ENCODE measurements at places on chromosomes 2 and 18.
A peak's percentile ranks its signal among the peaks of the same experiment; 100 is the strongest.

DNA sequence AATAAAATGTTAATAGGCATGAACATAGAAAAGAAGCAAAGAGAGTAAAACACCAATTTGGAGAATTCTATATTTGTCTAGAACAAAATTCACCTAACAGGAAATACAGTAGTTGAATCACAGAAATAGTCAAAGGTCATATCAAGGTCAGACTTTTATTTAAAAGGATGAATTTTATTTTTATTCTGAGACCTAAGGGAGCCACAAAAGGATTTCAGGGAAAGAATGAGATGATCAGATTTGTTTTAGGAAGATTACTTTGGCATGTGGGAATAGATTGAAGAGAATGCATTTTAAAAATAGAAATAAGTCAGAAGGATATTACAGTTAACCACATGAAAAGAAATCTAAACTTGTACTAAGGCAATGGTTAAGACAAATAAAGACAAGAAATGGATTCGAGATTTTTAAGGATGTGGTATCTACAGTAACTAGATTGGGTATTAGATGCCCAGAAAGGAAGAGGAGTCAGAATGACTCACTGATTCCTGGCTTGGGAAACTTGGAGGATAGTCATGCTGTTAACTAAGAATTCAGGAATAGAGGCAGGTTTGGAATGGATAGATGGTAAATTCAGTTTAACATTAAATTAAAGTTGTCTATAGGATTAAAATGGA lies 56.0 kb downstream of the METTL4 start:
- peak; percentile 47 for DNase-seq

- no peak for DNase-seq
Measured at GRCh38 chr2:220068846-220069245, 441.4 kb downstream of the SLC4A3 start.

- DNase-seq, result no peak
Measured at GRCh38 chr18:12515550-12515949, 107.8 kb downstream of the PRELID3A start.

GRCh38 chr2:20629581-20630171 lies 21.2 kb downstream of the HS1BP3 start:
- DNase-seq, result no peak

- no peak for DNase-seq
Measured at GRCh38 chr2:221189431-221190067, 382.6 kb downstream of the EPHA4 start.

GRCh38 chr18:35289727-35290093 lies 319 bp downstream of the ZSCAN30 start:
- no peak for DNase-seq
